SK-N-SH (cell line): ENCODE measurements at places on chromosomes 7 and 10.

DNA sequence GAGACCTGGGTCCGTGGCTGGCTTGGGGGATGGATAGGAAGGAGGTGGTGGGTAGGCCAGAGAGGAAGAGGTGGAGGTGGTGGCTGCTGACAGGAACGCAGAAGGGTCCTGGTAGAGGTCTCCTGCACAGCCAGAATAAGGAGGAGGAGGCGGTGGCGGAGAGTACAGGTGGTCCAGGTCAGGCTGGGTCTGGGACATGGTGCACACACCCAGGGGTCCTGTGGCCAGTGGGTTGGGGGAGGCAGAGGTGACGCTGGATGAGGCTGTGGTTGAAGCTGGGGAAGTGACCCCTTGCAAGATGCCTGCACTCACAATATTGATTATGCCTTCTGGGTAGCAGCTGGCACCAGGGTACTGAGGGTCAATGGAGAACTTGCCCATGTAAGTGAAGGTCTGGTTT, 2.2 kb downstream of the EGR2 start:
- no peak overlapping the region for H3K4me3 ChIP-seq
- peaks cover 12% of the 10 kb centered on the region; the same call in 1 of the 2 replicates for H3K4me1 ChIP-seq
- H3K36me3 ChIP-seq, result peaks cover 5% of the 10 kb centered on the region; the same call in 1 of the 2 replicates
- no peak for DNase-seq
- H3K27me3 ChIP-seq, result peaks cover 27% of the 10 kb centered on the region

- peak overlapping the region; percentile 60 for H3K27ac ChIP-seq
- H3K36me3 ChIP-seq, result no peaks in the 10 kb centered on the region
- H3K4me1 ChIP-seq, result peaks cover 2% of the 10 kb centered on the region; the same call in 1 of the 2 replicates
These were observed 22.6 kb upstream of the DLG5 start for GRCh38 chr10:77949167-77949566.

DNA sequence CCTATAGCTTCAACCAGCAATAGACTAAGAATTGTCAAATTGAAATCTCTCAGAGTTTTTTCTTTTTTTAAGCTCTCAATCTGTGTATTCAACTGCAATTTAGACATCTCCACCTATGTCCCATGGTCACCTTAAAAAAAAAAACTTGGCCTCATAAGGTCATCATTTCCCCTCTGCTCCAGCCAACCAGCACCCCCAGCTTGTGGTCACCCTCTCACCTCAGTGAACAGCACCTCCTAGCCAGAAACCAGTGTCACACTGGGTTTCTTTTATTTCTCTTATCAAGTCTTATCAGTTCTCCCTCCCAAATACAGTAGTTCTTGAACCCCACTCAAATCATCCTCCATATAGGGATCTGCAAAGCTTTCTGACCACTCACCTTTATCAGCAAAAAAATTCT, 4.0 kb downstream of the ITGB1 start:
- 0 out of 2 replicates have a peak overlapping the region, but pooled peaks have one; percentile 34 for H3K27ac ChIP-seq
- peaks cover 12% of the 10 kb centered on the region; the same call in 1 of the 2 replicates for H3K36me3 ChIP-seq
- peaks cover 32% of the 10 kb centered on the region; the same call in 1 of the 2 replicates for H3K4me1 ChIP-seq
- H3K27me3 ChIP-seq, result no peaks in the 10 kb centered on the region

- peaks cover 97% of the 10 kb centered on the region for H3K27me3 ChIP-seq
- DNase-seq, result peak; percentile 89
- H3K36me3 ChIP-seq, result no peaks in the 10 kb centered on the region
- H3K4me3 ChIP-seq, result peak overlapping the region; percentile 37; the same call in 1 of the 2 replicates
- no peak overlapping the region for H3K27ac ChIP-seq
- H3K4me1 ChIP-seq, result no peaks in the 10 kb centered on the region
These were observed 7.8 kb upstream of the TLX1 start for GRCh38 chr10:101123085-101123814.

DNA sequence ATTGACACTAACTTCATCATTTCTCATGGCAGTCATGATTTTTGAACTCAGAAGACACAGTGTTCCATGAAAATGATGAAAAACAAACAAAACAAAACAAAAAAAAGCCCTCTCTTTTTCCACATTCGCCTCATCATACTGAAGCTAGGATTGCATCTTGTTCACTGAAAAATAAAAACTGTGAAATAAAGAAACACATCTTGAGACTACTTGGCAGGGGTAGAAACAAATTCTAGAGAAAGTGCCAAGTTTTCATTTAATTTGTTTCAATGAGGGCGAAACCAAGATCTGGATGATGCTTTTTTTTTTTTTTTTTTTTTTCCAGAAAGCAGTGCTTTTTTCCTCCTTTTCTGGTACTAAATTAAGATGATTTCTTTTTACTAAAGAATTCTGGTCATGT, 350.4 kb upstream of the ETV1 start:
- no peak overlapping the region for H3K27ac ChIP-seq
- H3K36me3 ChIP-seq, result no peaks in the 10 kb centered on the region
- DNase-seq, result no peak
- no peaks in the 10 kb centered on the region for H3K4me1 ChIP-seq

GRCh38 chr7:97107192-97107800, 10.2 kb upstream of the SDHAF3 start:
- H3K4me1 ChIP-seq, result no peaks in the 10 kb centered on the region
- H3K27ac ChIP-seq, result no peak overlapping the region
- H3K4me3 ChIP-seq, result no peak overlapping the region
- no peak for DNase-seq
- H3K36me3 ChIP-seq, result no peaks in the 10 kb centered on the region

GRCh38 chr7:64630496-64630895, 35.4 kb upstream of the ZNF107 start:
- DNase-seq, result peak; percentile 47
- no peaks in the 10 kb centered on the region for H3K4me1 ChIP-seq
- no peak overlapping the region for H3K4me3 ChIP-seq
- no peaks in the 10 kb centered on the region for H3K36me3 ChIP-seq
- no peaks in the 10 kb centered on the region for H3K27me3 ChIP-seq

GRCh38 chr10:74924251-74924963, 98.0 kb downstream of the KAT6B start:
- DNase-seq, result no peak
- H3K4me3 ChIP-seq, result no peak overlapping the region; the same call in 1 of the 2 replicates
- peaks cover 60% of the 10 kb centered on the region for H3K4me1 ChIP-seq
- peak overlapping the region; percentile 83 for H3K27ac ChIP-seq

- H3K27me3 ChIP-seq, result peaks cover 17% of the 10 kb centered on the region; the same call in 1 of the 2 replicates
- no peak overlapping the region; the same call in 1 of the 2 replicates for H3K27ac ChIP-seq
- DNase-seq, result peak; percentile 86
- H3K4me3 ChIP-seq, result peak overlapping the region; percentile 48
- no peaks in the 10 kb centered on the region for H3K4me1 ChIP-seq
These were observed 433 bp upstream of the PLXNA4 start for GRCh38 chr7:132576721-132577085.

DNA sequence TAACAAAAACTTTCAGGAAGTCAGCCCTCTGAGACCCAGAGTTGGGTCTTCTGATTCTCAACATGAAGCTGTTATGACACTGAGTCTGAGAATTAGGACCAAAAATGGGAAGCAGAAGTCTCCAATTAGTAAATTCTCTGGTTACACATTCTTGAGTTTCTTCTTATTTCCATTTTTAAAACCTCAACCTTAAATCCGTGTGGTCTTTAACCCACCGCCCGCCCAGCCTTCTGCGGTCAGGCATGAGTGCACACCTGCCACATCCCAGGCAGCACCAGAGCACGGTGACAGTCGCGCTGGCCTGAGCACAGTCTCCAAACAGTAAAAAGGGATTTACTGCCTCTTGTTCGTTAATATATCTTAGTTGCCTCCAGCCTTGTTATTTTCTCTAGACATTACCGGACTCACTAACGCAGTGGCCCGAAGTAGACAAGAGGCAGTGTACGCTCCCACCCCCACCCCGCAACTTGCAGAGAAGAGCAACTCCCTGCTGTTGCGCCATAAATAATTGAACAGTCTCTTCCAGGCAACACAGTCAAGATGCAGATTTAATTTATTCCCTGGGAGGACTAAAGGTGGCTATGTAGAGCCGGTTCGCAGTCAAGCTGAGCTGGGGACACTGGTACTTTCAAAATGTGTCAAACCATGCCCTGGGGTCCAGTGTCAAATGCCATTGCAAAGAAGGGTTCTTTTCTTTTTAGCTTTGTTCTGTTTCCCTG, 147.0 kb upstream of the CELF2 start:
- H3K36me3 ChIP-seq, result no peaks in the 10 kb centered on the region
- no peak overlapping the region for H3K4me3 ChIP-seq
- no peak for DNase-seq
- no peak overlapping the region for H3K27ac ChIP-seq
- no peaks in the 10 kb centered on the region for H3K27me3 ChIP-seq

GRCh38 chr10:11177926-11178471, 160.3 kb downstream of the CELF2 start:
- H3K27me3 ChIP-seq, result no peaks in the 10 kb centered on the region
- no peak overlapping the region for H3K27ac ChIP-seq
- H3K4me3 ChIP-seq, result no peak overlapping the region

DNA sequence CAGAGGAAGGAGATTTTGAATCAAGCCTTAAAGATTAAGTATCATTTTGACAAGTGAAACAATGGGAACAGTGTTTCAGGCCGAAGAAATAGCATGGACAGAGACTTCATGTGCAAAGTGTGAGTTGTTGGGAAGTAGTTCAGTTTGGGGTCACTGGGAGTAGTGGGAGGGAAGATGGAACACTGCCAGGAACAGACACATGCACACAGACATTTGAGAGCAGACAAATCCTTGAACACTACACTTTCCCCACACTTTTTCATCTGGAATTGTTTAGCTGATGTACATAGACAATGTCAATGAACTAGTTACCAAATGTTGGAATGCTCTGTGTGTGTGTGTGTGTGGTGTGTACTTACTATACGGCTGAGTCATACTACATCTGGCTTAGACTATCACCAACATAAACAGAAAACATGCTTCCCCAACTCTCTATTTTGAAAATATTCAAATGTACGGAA, 52.4 kb upstream of the LRRC17 start:
- DNase-seq, result peak; percentile 24
- no peaks in the 10 kb centered on the region for H3K27me3 ChIP-seq
- H3K36me3 ChIP-seq, result no peaks in the 10 kb centered on the region
- peaks cover 10% of the 10 kb centered on the region for H3K4me1 ChIP-seq
- H3K27ac ChIP-seq, result peak overlapping the region; percentile 81

GRCh38 chr7:142563470-142563869, 185.8 kb upstream of the PRSS1 start:
- H3K27ac ChIP-seq, result peak overlapping the region; percentile 28
- H3K4me1 ChIP-seq, result no peaks in the 10 kb centered on the region; the same call in 1 of the 2 replicates
- DNase-seq, result no peak
- no peaks in the 10 kb centered on the region for H3K36me3 ChIP-seq
- no peak overlapping the region for H3K4me3 ChIP-seq
- H3K27me3 ChIP-seq, result no peaks in the 10 kb centered on the region

DNA sequence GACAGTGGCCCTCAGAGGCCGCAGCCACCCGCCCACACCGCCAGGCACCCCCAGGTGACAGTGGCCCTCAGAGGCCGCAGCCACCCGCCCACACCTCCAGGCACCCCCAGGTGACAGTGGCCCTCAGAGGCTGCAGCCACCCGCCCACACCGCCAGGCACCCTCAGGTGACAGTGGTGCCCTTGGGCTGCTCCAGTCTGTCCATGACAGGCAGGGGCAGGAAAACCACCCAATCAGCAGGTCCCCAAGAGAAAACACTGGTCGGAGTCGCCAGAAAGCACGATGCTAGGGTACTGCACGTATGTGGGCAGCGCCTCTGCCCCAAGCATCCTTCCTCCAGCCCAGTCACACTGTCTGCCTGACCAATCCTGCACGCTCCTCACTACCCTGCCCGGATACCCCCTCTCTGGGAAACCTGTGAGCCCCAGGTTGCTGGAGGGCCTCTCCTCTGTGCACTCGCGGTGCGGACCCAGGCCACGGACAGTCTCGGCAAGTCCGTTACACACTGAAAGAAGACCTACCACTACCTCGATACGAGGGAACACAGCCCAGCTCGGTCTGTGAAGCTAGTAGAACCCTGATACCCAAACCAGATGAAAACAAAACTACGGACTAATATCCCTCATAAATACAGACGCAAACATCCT, 11.7 kb upstream of the GPR146 start:
- no peak for DNase-seq
- no peak overlapping the region for H3K27ac ChIP-seq
- H3K27me3 ChIP-seq, result no peaks in the 10 kb centered on the region
- H3K36me3 ChIP-seq, result no peaks in the 10 kb centered on the region
- H3K4me1 ChIP-seq, result peaks cover 8% of the 10 kb centered on the region; the same call in 1 of the 2 replicates

DNA sequence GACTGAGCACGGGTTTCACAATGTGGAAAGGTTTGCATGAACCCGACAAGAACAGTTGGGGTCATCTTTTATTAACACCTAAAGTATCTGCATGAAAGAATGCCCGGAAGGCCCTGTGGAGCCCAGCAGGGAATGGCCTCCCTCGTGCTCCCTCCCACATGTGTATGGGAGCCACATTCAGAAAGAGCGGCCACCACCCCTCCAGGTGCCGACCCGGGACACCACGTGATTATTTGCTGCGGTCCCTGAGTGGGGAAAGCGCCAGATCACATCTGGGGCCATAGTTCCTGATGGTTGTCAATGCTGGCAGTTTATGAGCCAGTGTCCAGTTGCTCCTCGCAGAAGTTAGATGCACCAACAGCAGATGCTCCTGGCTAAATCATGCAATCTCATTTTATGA, 571.4 kb downstream of the TCERG1L start:
- H3K27ac ChIP-seq, result no peak overlapping the region
- DNase-seq, result no peak
- no peaks in the 10 kb centered on the region for H3K36me3 ChIP-seq
- H3K4me1 ChIP-seq, result no peaks in the 10 kb centered on the region
- H3K4me3 ChIP-seq, result no peak overlapping the region

DNA sequence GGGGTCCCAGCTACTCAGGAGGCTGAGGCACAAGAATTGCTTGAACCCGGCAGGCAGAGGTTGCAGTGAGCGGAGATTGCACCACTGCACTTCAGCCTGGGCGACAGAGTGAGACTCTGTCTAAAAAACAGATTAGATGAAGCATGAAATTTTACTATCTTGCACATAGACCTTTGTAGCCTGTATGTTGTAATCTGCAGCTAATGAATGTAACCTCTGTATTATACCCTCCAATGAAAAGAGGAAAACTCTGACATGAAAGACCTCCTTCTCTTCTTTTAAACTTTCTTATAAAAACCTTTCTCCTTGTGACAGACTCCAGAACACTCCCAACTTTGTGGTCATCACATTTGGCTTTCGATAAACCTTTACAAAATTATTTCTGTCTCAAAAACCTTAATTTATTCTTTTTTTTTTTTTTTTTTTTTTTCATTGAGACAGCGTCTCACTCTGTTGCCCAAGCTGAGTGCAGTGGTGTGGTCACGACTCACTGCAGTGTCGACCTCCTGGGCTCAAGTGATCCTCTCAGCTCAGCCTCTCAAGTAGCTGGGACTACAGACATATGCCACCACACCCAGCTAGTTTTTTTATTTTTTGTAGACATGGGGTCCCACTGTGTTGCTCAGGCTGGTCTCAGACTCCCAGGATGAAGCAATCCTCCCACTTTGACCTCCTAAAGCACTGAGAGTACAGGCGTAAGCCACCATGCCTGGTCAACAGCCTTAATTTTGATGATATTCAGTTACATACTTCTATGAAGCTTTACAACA, 97.4 kb downstream of the SVOPL start:
- DNase-seq, result no peak
- no peaks in the 10 kb centered on the region for H3K36me3 ChIP-seq
- no peak overlapping the region for H3K4me3 ChIP-seq
- no peak overlapping the region for H3K27ac ChIP-seq
- H3K4me1 ChIP-seq, result no peaks in the 10 kb centered on the region
